ENCODE measurements at places on chromosomes 16 and 17.

- DNase-seq: no peak
Observed at GRCh38 chr16:73071131-73071940, 23.4 kb upstream of the ZFHX3 start.

GRCh38 chr17:57567251-57567650 lies 177.8 kb downstream of the CCDC182 start:
- no peak for DNase-seq

- DNase-seq: no peak
Observed at GRCh38 chr16:89860747-89861304, 12.6 kb upstream of the TCF25 start.

DNA sequence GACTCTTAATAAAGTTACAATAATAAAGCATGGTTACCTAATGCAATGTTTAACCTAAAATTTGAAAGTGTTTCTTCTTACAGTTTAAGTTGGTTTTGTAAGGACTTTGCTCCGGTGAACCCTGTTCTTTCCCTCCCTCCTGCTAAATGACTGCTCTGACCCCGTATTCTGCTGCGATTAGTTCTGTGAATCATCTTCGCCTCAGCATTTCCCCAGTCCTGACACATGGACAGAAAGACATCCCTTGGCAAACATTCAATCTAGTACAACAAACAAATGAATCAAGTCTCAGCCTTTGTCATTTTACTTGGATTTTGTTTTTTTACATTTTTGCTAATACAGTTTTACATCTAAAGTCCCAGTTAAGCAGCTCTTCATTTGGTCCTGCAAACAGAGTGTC lies 15.4 kb downstream of the KCNJ2 start:
- DNase-seq: no peak

DNA sequence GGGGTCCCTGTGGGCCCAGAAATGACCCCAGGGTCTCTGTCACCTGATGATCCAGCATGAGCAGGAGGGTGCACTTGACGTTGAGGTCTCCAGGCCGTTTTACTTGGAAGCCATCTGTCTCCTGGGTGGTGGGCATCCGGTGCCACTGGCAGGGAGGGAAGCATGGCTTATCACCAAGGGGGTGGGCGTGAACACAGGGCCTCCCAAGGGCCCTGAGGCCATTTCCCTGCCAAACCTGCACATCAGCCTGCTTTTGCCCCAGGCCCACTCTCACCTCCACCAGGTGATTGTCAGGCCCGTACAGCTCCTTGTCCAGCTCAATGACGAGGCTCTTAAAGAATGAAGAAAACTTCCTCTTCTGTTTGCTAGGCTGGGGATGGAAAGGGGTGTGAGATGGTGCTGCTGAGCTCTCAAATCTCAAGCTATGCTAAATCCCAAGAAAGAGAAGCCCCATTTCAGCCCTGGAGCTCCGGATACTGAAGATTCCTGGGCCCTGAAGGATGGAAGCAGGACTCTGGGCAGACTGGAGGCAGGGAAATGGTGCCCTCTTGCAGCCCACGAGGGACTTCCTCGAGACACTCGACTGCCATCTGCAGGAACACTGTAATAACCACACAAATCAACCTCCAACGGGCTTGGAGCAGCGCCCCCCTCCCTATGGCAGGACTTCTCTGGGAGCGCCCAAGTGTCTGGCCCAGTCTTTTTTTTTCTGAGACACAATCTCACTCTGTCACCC lies 7.1 kb upstream of the FTSJ3 start:
- DNase-seq: peak; percentile 15

GRCh38 chr17:81470944-81471817 lies 41.4 kb downstream of the ACTG1 start:
- no peak for DNase-seq

GRCh38 chr17:45035848-45036247 lies 15.6 kb downstream of the DCAKD start:
- no peak for DNase-seq

GRCh38 chr17:13638855-13639458 lies 37.2 kb upstream of the HS3ST3A1 start:
- no peak for DNase-seq

DNA sequence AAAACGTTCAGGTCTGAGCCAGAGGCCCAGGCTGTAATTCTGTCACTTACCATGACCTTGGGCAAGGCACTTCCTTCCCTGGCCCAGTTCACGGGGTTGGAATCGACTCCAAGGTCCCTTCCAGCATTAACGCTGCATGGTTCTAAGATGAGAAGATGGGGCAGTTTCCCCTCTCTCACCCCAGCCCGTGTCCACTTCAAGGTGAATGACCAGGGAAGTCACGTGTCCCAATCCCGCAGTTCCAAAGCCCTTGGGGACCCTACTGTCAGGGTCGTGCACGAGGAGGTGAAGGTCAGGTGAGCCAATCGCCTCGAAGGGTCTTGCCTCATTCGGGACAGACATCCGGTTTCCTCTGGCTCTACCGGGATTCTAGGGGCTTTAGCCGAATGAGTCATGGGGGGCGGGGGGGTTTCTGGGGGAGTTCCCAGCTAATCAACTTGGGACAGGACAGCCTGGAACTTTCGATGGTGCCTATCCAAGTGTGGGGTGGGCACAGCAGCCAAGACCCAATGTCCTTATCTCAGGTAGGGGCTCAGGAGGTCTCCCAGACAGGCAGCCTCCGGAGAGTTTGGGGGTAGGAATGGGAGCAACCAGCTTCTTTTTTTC lies 762 bp upstream of the CSF3 start:
- no peak for DNase-seq

DNA sequence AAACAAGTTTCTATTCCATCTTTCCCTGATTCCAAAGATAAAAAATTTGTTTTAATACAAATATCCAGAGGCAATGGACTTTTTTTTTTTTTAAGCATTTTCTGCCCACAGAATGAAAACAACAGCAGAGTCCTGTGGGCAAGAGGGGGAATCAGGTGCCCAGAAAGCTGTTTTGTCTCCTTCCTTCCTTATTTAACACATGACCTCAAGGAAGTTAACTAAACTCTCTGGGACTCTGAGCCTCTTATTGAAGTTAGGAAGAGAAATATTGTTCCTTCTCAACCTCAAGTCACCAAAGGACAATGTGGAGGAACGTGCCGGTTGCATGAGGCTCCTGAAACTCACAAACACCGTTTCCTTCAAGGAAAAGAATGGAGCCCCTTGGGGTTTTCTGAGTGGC lies 34.9 kb downstream of the LITAF start:
- no peak for DNase-seq

DNA sequence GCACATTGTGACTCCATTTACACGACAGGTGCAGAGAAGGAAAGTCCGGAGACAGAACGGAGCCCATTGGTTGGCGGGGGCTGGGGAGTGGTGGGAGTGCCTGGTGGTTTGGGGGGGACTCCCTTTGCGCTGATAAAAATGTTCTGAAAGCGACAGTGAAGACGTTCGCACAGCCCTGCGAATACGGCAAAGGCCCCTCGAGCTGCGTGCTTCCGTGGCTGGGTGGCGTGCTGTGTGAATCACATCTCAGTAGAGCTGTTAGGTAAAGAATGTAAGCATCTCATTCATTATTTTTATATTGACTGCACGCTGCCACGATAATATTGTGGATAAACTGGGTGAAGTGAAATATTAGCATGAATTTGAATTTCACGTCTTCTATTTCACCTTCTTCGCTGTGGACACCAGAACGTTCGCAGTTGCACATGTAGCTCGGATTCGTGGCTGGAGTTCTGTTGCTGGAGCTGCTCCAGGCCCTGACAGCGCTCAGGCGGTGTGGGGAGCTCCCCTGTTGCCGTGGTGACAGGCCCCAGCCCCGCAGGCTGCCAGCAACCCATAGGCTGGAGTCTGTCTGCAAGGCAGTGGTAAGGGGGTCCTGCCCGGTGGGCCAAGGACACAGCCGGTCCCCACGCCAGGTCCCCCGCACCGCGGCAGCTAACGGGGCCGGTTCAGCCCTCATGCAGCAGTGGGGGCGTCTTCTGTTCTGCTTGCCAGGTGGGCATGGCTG lies 44.6 kb downstream of the SOX8 start:
- peak; percentile 44 for DNase-seq

DNA sequence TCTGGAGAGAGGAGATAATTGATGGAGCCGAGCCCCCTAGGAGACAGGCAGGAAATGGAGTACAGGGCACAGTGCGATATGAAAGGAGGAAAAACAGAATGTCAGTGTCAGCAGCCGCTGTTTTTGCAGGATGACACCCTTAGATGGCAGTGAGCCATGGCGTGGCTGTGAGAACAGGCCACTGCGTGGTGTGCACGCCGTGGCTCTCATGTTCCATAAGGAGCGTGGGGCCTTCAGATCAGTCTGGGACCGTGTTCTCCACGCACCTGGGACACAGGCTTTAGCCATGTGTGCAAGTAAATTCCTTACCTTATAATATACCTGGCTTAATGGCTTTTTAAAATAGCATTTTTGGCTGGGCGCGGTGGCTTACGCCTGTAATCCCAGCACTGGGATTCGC lies 198.0 kb downstream of the KATNIP start:
- no peak for DNase-seq

DNA sequence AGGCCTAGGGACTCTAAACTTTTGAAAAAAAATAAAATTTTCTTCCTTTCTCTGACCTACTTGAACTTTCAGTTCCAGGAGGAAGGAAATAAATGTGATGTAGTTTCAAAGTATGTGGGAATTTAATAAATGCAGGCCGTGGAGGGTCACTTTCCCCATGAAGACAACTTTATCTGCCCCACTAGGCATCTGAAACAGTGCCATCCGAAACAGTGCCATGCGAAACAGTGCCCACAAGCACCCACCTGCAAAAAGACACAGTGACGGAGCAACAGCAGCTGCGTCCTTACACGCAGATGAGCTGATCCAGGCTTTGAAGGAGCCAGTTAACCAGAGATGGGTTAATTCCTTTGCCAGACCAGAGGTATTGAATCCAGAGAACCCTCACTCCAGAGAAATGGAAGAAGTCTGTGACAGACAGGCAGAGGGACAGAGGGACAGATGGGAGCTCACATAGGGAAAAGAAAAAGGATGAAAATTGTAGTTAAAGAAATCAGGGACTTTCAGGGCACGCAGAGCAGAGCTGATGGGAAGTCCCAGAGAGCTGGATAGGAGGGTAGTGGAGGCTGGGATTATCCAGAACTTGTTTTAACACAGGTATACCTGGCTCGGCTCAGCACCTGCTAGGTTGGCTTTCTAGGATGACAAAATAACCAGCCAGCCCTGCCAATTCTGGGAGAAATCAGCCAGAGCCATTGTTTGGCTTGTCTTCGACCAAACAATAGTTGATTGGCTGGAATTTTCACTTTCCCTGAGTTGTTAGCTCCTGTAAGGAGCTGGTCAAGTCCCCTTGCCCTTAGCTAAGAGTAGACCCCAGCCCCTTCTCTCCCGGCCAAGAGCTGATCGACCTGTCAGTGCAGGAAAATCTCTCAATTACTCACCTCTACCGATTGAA lies 17.1 kb upstream of the HOXB13 start:
- no peak for DNase-seq

DNA sequence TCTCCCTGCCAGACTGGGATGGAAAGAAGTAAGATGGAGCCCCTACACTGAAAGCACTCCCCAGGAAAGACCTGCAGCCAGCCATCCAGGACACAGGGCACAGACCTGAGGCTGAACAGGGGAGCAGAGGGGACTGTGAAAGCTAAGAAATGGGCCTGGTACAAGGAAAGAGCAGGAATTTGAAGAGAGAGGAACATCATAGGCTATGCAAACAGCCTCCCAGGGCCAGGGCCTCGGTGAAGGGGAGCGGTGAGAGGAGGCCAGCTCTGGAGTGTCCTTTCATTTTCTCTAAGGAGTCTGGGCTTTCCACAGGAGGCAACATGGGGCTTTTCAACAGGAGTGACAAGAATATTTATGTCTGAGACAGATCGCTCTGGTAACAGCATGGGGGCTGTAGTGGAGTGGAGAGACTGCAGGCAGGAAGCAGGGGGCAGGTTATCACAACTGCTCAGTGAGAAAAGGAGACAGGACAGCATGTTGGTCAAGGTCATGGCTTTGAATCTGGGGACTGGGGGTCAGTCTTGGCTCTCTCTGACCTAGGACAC lies 50.1 kb downstream of the TOM1L2 start:
- no peak for DNase-seq

GRCh38 chr17:75516619-75517296 lies 430 bp downstream of the TSEN54 start:
- DNase-seq: no peak

DNA sequence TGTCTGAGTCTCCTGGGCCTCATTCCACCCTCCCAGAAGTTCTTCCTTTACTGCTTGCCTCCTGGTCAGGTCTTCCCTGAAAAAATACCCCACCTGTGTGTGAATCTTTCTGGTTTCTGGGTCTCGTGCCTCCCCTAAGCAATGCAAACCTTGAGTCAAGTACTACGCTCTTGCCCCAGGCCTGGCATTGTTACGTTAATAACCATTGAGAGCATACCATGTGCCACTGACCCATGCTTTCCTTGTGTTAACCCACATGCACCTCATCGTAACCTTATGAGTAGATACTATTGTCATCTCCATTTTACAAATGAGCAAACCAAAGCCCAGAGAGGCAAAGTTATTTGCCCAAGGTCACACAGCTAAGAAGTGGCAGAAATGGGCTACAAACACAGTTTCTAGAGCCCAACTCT lies 25.4 kb upstream of the TOB1 start:
- DNase-seq: no peak

DNA sequence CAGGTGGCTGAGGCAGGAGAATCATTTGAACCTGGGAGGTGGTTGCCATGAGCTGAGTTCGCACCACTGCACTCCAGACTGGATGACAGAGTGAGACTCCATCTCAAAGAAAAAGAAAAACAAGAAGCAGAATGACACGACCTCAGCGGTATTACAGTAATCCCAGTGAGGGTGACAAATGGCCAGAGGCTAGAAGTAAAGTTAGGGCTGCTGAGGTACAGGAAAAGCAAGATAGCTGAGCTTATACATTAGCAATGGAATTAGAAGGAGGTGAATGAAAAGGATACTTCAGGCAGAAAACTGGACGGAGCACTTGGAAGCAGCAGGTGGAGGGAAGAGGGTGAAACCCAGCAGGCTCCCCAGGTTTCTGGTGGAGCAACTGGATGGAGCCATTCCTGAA lies 26.1 kb upstream of the AMZ2 start:
- DNase-seq: no peak

DNA sequence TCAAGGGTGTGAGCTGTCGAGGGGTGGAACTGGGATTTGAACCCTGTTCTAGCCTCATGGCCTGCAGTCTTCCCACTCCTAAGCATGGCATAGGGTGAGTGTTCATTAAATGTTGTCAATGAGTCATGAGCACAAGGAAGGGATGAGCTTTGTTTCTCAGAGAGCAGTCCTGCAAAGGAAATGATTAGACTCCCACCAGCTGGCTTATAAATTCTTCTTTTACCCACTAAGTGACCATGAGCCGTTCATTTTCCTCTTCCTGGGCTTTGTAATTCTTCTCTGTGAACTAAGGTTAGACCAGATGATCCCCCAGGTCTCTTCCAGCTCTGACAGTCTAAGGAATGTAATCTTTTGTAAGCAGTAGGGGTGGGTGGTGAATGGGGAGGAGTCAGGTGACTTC lies 47.9 kb upstream of the HNF1B start:
- no peak for DNase-seq
